ENCODE measurements at places on chromosomes 2 and 18.

DNA sequence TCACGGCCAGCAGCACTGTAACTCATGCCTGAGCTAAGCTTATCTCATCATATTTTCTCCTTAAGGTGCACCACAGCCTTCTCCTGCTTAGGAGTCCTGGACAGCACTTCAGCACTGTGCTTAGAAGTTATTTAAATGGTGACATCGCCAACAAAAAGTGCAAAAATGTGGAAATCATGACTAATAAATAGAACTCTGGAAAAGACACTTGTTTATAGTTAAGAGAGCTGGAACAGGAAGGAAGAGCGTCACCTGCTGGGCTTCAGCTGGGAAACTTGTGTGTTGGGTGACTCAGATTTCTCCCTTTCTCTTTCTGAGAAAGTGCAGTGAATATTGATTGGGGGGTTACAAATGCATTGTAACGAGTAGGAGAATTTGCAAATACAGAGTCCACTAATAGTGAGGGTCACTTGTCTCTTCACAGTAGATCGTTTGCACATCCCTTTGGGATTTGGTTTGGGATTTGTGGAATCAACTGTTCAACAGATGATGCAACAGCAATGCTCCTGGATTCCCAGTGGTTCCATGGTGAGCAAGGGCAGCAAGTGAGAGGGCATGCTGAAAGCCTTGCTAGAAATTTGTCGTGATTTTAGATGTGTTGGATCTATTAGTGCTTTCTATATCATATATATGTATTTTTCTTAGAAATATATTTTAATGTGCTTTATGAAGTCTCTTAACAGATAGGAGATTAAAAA lies 84.2 kb downstream of the DOK6 start:
- no peak for DNase-seq

GRCh38 chr2:57602733-57603132 lies 443.9 kb upstream of the VRK2 start:
- no peak for DNase-seq

- no peak for DNase-seq
Observed at GRCh38 chr2:75199428-75200011, at the start of gene TACR1. Gene TACR1 (minus strand): TSS chr2:75199520. CDS start chr2:75198934, 586 bp downstream.

- DNase-seq = no peak
Observed at GRCh38 chr2:118047380-118047826, 33.5 kb upstream of the CCDC93 start.

DNA sequence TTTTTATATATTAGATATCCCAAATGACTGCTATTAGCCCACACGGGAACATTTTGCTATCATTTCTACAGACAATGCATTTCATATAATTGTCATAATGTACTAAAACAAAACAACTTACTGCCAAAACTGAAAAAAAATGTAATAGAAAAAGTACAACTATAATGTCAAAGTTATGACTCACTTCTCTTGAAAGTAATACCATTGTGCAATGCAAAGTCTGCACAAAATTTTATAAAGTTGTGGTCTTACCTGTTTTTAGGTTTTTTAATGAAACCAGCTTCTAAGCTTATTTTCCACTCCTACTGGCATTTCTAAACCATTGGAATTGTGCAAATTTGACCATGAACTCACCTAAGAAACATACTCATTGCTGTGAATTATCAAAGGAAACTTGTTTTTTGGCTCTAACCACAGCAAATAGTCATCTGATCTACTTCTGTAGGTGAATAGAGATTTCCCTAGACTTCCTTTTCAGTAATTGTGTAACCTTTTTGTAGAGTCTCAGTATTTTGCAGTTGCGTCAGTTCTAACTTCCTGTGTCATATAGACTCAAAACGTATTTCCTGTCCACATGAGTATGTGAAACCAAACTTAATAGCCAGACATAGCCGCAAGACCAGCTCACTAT lies 31.9 kb upstream of the TFPI start:
- no peak for DNase-seq

GRCh38 chr2:233707940-233708644 lies 4.6 kb upstream of the UGT1A5 start:
- no peak for DNase-seq

GRCh38 chr2:120939595-120940318 lies 204.1 kb downstream of the GLI2 start:
- DNase-seq = no peak

DNA sequence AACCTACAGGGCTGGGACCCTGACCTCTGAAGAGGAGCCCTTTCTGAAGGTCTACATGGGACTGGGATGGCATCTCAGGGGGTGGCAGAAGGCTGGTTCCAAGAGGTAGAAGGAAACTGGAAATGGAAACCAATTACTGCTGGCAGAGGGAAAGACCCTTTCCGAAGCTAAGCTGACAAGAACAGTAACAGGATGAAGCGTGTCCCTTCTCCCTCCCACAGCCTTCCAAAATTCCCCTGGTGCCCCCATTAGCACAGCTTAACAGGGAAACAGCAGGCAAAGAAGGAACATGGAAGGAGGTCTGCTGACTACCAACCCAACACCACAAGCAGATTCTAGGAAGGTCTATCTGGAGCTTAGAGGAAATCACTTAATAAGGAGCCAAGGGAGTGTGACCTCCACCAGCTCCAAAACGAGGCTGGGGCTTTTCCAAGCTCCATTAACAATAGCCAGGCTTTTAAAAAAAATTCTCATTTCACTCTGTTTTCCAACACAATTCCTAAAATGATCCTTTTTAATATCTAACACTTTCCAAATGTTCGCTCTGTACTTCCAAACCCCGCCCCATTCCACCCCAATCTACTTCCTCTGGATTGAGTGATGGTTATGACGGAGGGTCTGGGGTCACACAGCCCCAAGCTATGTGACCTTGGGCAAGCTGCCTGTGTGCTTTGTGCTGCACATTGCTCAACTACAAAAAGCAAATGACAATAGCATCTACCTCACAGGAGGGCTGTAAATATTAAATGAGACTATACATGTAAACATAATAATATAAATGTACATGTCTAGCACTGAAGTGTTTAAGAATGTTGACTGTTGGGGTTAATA lies 55.2 kb downstream of the STK39 start:
- no peak for DNase-seq
